ENCODE measurements at places on chromosomes 11 and 22.

DNA sequence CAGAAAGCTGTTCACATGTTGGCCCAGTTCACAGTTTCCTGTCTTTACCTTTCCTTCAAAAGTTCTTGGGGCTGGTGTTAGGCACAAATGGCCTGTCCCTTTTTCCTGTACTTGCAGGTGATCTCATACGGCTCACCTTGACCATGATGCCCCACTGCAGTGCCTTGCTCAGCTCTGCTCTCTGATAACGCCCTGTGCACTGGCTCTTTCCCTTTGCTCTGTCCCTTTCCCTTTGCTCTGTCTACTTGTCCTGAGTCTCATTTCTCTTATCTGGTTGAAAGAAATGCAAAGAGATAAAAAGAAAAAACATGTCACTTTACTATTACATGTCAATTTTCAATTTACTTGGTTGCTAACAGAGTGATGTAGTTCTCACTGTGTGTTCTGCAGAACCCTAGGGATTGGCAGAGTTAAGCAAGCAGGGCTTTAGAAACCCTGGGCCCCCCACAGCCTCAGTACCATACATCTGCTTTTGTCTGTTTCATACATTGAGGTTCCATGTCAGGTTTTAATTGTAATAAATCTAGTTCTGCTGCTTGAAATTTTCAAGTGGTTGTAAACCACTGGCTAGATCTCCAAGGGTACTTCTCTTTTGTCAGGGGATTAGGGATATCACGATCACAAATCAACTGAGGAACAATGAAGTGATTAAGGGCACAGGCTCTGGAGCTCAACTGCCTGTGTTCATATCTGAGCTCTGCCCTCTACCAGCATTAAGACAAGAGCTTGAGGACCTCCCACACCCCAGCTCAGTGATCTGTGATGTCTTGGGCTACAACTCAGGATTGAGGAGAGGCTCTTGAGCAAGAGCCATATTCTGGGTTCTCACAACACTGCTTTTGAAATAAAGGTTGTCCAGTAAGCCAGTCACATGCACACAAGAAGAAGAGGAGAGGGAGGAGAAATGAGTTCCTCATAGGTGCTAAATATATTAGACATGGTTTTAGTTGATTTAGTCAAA lies 16.3 kb upstream of the SORL1 start:
- DNase-seq = no peak

GRCh38 chr11:94780432-94780831 lies 12.3 kb downstream of the AMOTL1 start:
- no peak for DNase-seq

DNA sequence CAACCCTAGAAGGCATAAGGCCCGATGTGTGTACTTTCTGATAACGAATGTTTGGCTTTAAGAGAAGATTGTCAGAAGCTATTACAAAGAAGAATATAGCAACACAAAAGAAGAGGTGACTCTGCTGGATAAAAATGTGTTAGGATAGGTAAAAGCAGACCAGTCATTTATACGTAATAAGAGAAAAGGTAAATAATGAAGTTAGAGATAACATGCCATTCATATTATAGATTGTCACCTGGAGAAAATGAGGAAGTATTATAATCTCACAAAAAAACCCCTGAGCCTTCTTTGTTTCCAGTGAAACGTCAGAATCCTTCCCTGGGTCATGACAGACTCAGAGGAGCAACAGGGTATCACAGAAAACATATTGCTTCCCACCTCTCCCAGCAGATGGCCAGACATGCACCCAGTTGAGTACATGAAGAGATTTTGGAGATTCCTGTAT lies 36.1 kb downstream of the PPFIA1 start:
- peak; percentile 30 for DNase-seq

DNA sequence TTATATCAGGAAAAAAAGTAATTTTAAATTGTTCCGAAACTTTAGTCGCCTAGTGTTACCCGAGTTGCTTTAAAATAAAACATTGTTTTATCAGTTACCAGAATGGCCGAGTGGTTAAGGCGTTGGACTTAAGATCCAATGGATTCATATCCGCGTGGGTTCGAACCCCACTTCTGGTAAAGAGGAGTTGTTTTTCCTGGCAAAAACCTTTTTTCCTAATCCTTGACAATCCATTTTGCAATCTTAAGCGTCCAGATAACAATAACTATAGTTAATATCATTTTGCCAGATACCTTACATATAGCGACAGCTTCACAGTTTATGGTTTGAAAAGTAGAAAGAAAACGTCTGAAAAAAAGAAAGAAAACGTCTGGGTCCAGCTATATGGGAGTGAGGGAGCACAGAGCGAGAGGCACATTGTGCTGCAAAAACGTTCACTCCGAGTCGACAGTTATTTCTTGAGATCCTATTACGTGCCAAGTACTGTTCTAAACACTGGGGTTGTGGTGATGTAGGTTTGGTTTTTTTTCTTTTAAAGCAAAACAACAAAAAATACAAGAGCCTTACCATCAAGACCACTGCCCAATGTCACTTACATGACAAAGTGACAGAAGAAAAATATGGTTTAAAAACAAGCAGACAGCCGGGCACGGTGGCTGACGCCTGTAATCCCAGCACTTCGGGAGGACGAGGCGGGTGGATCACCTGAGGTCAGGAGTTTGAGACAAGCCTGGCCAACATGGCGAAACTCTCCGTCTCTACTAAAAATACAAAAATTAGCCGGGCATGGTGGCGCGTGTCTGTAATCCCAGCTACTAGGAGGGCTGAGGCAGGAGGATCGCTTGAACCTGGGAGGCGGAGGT lies 40.6 kb downstream of the OR4D9 start:
- peak; percentile 89 for DNase-seq

DNA sequence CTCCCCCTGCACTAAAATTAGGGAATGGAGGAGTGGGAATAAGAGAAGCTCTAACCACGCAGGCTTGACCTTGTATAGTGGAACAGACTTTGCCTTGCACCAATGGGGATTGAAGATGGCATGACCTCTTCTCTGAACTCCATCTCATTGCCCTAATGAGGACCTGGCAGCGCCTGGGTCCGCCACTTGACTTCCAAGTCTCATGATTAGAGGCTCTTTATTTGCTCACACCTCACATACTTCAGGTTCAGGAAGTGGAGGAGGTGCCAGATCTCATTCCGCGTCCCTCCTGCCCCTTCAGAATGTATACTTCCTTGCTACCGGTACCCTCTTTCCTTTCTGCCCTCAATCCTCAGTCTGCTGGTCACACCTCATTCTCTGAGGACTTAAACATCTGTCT lies 106.0 kb upstream of the CD44 start:
- DNase-seq = no peak

DNA sequence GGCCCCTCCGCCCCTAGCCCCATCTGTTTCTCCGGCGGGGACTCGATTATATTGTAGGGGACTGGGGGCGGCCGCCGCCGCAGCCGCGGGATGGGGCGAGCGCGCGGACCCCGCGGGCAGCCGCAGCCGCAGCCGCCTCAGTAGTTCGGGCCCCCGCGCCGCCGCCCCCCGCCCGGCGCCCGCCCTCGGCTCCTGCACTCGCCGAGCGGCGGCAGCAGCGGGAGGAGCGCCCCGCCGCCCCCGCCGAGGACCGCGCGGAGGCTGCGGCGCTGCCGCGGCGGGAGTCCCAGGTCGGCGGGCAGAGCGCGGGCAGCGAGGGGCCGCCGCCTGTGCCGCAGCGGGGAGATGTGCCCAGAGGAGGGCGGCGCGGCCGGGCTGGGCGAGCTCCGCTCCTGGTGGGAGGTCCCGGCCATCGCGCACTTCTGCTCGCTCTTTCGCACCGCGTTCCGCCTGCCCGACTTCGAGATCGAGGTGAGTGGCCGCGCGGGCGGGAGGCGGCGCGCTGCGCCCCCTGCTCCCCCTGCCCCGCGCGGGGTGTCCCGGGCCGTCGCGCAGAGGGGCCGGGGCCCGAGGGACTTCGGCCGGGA lies at the start of gene CECR2:
CECR2 (plus strand) TSS at position 22 of the 587 bp plus-strand sequence; CDS start at position 346, 324 bp downstream.
- peak; percentile 84 for DNase-seq

- DNase-seq = no peak
These were observed 2.2 kb downstream of the MAPK12 start for GRCh38 chr22:50259302-50259701.

DNA sequence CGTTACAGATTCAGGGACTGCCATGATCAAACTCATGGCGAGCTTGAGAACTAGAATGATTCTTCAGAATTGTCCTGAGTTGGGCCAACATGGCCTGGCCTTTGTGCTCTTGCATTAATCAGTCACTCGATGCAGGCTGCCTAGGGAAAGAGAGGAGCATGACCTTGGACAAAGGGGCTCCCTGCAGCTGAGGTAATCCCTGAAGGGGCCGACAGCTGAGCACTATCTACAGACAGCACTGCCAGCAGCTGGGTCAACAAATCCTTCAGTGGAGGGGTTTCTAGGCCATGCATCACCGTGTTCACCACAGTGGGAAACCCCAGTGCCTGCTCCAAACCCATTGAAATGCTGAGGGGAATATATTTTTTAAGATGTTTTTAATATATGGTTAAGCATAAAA lies 159.5 kb upstream of the POU2AF2 start:
- peak; percentile 95 for DNase-seq

DNA sequence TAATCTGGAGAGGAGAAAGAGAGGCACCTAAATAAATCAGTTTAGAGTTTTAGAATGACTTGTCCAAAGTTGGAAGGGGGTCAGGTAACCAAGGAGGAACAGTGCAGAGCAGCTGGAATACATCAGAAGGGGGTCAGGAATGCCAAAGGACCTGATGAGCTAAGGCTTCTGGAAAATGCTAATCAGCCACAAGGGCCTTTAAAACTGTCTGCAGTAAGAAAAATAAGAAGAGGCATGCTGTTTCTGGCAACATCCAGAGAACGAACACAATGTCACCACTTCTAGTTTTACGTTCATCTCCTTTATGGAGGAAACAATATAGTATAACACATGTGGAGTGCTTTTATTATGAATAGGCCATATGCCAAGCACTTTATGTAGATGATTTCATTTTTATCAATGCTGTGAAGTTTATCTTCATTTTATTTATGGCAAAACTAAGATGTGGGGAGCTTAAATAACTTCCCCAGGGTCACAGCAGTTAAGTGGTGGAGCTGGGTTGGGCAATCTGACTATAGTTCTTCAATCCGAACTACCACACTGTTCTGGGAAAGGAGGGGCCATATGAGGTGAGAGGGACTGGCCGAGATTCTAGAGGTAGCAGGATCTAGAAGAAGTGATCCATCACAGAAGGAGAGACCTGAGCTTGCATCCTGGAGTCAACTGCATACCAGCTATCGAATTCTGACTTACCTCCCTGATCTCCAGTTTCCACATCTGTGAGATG lies 22.6 kb downstream of the ACO2 start:
- DNase-seq = no peak

- no peak for DNase-seq
These were observed 144.4 kb upstream of the LARGE1 start for GRCh38 chr22:34064696-34065095.

DNA sequence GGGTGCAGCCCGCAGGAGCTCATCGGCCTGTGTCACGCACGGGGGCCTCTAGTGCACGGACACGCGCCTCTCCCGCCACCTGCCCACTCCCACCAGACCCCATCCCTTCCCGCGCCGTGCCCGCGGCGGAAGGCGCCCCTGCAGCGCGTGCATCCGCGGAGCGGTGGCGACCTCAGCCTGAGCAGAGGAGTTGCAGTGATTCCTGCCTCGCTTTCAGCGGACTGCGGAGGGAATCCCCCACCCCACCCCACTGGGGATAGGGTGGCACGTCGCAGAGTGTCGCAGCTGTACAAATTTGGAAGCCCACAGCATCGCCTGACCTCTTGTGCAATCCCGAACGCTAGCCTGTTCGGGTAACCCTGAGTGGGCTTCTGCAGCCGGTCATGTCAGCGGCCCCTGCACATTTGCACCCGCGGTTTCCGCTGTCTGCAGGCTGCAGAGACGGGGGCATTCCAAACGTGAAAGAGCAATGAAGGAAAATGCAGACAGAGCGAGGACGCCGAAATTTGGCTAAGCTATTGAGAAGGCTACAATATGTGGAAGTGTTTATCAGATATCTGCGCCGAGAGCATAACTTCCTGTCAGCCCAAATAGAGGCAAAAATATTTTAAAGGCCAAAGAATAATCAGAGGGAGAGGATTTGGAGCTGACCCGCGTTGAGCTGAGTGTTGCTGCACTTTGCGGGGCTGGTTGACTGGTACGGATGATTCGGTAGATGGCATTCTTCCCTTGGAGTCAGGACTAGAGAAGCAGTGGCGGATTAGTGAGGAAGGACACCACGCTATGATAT lies 617 bp upstream of the ARHGAP20 start:
- peak; percentile 95 for DNase-seq

- DNase-seq = no peak
These were observed 93.8 kb upstream of the CLPB start for GRCh38 chr11:72528121-72528520.

DNA sequence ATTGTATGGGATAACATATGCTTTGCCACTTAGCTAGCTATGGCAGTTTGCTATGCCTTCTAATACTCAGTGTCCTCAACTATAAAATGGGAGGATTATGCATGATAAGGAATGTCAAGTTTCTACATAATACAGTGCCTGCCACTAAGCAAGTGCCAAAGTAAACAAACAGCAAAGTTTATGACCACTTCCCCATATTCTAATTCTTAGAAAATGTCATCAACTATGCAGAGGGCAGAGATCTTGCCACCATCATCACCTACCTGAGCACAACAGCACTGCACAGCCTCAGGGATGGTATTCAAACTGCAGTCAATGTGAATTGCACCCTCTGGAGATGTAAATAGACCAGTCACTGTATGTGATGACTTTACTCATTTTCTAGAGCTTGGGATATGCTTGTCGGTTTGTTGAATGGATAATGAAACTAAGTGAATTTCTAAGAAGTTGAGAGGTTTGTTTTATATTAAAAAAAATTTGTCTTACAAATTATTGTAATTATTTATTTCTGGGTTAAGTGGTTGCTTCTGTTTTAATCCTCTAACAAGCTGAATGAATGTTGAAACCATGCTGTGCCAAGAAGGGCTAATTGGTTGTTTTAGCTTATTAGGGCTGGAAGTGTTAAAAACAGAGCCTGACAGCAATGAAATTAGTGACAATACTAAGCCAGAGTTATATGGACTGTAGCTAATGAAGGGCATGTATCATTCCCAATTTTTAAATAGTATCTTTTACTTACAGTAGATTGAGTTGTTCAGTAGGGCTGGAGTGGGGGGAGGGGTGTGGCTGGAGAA lies 398.4 kb downstream of the CNTN5 start:
- peak; percentile 79 for DNase-seq

GRCh38 chr11:69644962-69645675 lies 4.2 kb downstream of the CCND1 start:
- peak; percentile 28 for DNase-seq

DNA sequence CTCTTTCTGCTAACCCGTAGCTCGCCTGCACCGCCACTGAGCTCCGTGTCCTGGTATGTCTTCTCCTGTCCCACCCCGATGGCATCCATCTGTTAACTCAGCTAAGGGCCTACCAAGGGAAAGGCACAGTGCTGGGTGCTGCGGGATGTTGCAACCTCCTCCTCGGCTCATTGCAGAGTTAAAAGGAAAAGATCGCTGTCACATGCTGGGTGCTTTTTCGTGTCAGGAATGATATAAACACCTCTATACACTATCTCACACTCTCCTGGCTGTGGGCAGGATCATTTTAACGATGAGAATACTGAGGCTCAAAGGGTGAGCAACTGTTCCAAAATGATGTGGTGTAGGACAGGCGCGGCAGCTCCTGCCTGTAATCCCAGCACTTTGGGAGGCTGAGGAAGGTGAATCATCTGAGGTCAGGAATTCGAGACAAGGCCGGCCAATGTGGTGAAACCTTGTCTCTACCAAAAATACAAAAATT lies 10.1 kb downstream of the TXN2 start:
- DNase-seq = no peak

- no peak for DNase-seq
These were observed 76.5 kb downstream of the LRRC4C start for GRCh38 chr11:41382927-41383326.

GRCh38 chr22:39947220-39948216 lies 12.7 kb upstream of the TMA7B start:
- peak; percentile 41 for DNase-seq
